Retina (tissue), 1 donor: ENCODE measurements at places on chromosomes 2 and 18.
A peak's percentile ranks its signal among the peaks of the same experiment; 100 is the strongest.

DNA sequence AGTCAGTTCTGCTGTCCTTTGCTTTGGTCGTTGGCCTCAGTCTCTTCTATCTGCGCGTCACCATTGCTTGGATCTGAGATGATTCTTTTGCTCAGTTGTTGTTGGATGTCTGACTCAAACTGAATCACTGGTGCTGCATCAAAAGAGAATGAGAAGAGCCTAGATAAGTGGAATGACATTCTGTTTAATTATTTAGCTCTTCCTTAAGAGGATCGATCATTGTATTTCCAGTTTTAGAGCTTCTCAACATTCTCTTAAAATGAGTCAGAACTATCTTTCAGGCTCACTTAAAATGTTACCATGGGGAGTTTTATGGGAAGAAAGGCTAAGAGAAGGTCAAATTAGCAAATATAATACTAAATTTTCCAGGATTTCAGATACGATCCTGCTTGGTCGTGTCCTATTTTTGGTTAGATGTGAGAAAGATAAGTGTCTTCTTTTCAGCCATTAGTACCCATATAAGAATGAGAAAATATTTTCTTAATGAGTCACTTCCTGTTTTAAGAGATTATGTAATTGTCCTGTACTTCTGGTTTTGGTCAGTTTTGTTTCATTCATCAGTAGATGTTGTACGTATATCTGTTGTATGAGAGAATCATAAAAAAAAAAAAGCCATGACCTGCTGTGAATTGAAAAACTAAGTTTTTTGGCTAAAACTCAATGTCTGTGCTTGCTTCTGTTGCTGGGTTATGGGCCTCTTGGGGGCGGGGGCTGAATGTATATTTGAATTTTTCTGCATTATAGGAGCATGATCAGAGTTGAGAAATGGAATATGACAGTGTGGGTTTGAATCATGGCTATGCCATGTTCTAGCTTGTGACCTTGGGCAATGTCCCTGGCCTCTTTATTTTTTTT is 31.6 kb upstream of the CASP10 start:
- DNase-seq: no peak

DNA sequence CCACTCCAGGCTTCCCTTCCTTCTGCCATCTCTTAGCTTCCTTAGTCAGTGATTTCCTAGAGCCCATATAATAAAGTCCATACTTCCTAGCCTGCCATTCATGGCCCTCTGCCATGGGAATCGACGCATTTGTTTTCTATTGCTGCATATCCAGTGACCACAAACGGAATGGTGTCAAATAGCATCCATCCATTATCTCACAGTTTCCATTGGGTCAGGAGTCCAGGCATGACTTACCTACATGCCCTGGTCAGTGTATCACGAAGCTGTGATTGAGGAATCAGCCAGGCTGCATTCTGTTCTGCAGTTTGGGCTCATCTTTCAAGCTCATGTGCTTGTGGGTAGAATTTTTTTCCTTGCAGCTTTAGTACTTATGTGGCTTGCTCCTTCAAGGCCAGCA is 209.7 kb upstream of the EPAS1 start:
- DNase-seq: no peak

- no peak for DNase-seq
These were observed 84.1 kb downstream of the CELF4 start for GRCh38 chr18:37481491-37481890.

DNA sequence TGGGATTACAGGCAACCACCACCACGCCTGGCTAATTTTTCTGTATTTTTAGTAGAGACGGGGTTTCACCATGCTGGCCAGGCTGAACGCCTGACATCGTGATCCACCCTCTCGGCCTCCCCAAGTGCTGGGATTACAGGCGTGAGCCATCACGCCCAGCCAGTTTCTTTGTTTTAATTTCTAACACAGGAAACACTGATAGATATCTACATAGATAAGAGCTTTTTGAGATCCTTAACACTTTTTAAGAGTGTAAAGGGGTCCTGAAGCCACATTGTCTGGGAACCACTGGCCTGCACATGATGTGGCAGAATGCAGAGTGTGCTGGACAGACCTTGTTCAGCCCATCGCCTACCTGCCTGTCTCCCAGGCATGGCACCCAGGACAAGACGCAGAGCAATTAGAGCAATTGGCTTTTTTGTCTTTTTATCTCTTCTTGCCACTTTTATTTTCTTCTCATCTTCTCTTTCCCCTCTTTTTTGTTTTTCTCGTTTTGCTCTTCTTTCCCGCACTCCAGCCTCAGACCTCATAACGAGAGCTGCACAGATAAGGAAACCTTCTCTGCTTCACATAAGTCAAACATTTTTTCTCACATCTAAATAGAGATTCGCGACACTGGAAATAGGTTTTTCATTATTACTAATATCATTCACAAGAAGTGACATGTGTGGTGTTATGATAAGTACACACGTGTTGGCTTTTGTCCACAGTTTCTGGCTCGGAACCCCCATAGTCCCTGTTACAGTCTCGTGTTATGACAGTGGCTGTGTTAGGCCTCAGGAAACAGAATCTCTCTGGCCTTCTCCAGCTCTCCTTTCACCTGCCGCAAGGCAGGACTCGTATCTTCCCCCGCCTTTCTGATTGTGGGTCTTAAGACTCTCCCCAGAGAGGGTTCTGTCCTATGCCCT is 25.2 kb upstream of the GPR55 start:
- DNase-seq: no peak

DNA sequence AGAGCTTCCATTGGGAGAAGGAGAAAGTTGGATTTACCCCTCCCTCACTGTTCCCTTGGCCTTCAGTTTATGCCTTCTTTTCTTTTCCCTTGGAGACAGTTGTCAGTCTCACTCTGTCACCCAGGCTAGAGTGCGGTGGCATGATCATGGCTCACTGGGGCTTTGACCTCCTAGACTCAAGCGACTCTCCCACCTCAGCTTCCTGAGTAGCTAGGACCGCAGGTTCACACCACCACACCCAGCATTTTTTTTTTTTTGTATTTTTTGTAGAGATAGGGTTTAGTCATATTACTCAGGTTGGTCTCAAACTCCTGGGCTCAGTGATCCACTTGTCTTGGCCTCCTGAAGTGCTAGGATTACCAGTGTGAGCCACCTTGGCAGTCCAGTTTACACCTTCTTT is 49.9 kb downstream of the SLC9A4 start:
- no peak for DNase-seq

- no peak for DNase-seq
These were observed 42.6 kb upstream of the CDH20 start for GRCh38 chr18:61290616-61291015.

DNA sequence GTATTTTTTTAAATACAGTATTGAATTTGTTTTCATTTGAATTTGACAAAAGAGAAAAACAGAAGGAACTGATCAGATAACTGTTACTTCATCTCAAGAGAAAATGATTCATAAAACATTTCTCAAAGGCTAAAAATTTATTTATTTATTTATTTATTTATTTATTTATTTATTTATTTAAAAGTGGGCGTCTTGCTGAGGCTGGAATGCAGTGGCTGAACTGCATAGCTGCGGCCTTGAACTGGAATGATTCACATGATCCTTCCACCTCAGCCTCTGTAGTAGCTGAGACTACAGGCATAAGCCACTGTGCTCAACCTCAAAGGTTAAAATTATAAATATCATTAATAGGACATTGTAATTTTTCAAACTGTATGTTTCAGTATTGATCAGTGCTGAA is 4.5 kb upstream of the PUM2 start:
- no peak for DNase-seq

DNA sequence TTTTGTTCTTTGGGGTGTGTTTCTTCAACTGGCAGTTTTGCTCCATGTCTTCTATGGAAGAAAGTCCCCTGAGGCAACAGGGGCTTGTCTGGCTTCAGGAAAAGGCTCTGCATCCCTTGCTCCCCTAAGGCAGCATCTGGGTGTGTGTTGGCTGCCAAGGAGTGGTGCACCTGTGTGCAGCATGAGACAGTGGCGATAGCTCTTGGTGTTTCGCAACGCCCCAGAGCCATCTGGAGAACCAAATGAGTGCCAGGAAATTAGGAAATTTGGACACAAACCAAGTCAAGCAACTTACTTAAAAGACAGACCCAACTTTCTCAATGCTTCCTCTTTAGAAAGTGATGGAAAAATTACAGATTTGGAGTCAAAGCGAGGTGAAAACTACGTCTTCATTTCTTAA is 1044.4 kb upstream of the CNTNAP5 start:
- DNase-seq: no peak

- DNase-seq: no peak
These were observed 76.9 kb downstream of the NCK2 start for GRCh38 chr2:105821428-105822125.

- no peak for DNase-seq
These were observed 245.4 kb downstream of the ATAD2B start for GRCh38 chr2:23681356-23682140.

DNA sequence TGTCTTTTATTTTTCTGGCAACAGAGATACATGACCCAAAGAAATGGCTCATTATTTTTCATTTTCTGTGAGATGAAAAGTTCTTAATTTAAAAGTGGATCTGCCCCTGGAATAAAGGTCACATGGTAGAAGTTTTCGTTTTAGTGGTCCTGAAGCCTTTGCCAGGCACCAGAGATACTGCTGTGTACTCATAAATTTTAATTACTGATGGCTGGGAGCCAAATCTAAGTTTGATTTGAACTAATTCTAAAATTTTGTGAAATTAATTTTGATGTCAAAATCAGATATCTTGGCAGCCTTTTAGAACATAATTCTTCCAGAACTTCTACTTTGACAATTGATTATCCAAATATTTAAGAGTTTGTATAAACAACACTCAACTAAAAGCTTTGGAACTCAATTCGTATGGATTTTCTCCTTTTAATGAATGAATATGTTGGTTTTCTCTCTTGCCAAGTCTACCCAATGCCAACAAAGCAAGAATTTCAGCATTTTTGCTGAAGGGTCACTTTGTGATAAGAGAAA is 128.5 kb upstream of the SP5 start:
- no peak for DNase-seq

- no peak for DNase-seq
These were observed 284.1 kb downstream of the PHLPP1 start for GRCh38 chr18:62999392-62999791.

DNA sequence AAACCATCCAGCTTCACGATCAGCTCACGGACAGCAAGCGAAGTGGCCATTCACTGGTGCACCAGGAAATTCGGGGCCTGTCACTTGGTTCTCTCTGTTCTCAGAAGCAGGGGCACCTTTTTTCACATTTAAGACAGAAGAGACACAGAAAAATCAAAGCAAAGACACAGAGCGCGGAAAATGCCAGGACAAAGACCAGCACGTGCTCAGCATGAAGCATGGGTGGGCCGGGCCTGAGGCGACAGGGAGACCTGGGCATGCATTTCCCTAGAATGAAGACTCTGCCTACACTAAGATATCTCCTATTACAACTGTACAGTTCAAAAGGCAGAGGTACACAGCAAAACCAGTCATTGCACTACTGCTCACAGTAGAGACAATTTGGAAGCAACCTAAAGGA is 117.4 kb upstream of the ID2 start:
- no peak for DNase-seq

DNA sequence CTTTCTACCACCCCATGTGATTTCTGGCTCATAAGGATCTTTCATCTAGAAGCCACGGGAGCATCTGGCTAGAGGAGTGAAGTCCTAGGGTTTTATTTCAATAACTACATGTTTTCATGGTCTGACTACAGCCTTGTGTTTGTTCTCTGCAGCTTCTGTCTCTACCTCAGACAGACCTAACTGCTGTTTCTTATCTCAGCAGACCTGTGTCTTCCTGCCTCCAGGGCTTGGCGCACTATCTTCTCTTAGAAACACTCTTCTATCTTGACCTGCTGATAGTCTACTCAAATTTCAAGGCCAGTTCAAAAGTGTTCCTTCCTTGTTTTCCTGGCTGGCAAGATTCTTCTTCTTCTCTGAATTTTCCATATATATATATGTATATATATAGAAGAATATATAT is 11.0 kb upstream of the TRIB2 start:
- DNase-seq: no peak

DNA sequence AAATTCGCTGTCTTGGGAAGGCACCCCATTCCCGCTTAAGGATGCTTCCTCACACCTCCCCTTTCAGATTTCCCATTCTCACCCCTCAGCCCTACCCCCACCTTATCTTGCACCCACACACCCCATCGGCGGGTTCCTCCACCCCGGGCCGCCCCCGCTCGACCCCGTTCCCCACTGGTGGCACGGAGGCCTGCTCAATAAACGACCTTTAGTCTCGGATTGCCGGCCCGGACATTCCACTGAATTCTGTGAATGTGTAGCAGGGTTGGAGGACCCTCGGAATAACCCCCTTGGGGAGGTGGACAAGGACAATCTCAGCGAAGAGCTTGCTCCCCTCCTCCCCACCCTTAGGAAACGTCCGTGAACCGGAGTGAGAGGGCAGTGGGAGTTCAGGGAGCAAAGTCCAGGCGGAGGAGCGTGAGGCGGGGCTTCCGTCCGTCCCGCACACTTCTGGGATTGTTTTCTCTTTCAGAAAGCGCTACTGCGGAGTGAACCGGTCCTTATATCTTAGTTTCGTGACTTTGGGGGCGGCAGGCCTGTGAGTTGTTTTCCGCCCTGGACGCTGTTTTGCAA is 2.8 kb upstream of the LBX2 start:
- peak; percentile 54 for DNase-seq

DNA sequence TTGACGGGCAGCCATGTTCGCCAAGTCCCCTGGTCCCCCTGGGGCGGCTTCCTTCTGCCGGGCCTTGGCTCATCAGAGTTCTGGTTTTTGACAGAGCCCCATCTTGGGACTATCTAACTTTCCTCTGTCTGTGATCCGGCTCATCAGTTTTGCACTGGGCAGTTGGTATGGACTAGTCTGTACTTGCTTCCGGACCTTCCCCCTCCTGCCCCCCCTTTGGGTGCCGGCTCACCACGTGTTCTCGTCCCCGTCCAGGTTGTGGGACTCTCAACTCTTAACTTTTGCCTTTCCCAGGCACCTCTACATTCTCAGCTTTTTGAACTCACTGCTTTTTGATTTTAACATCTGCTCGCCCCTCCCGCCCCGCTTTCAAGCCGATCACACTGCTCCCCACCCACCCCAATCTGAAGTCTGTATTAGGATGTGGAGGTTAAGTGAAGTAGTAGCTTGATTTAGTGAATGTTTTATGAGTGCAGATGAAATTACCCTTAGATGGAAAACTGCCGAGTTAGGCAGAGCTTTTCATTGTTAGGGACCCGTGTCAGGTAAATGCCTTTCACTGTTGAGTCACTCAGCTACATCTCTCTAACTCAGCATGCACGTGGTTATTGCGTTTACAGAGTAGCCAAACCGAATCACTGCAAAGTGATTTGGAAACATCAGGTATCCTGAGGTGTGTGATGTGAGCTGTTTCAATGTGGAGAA is 874 bp downstream of the WDR43 start:
- no peak for DNase-seq
